ENCODE measurements at places on chromosomes 16 and 17.

GRCh38 chr16:14502932-14503741 is 126.9 kb downstream of the PARN start:
- no peak for DNase-seq

GRCh38 chr17:35345445-35345925 is 27.9 kb downstream of the SLFN11 start:
- no peak for DNase-seq

DNA sequence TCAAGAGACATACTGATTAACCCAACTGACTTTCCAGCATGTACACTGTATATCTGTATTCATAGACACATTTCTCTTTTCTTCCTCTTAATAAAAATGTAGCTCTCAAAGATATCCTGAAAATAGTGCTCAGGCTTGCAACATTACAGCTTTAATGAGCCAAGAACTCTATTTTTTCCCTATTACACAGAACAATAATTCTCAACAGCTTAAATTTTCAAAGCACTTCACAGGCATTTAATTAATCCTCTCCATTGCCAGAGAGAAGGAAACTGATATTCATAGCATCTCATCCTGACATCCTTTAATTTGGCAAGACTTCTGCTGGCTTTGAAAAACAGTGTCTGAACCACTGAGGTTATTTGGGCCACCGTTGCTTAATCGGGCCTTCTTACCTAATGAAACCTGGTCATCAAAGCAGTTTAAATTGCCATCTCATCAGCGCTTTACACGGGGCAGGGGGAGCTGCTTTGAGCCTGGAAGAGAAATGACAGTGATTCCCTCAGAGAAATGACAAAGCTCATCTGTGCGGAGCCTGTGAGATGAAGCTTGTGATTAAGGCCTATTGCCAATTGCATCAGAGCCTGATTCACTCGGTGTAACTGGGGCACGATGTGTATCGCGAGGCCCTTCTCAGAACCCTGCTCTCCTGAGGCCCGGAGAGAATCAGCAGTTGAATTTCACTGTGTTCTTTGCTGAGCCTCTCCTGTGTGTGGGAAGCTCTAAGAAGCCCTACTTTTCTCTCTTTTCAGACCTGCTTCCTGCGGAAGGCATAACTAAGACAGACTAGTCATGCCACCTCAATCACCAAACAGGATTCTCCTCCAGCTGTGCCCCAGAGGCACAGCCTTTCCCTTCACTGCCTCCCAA is 8.5 kb upstream of the SIAH1 start:
- DNase-seq = no peak

- DNase-seq = no peak
These were observed 41.9 kb upstream of the KCNJ16 start for GRCh38 chr17:70033165-70033564.

- DNase-seq = no peak
These were observed 2.3 kb downstream of the CCL4 start for GRCh38 chr17:36105781-36106492.

Data from NCI-H2171 treated with DMSO at 0.1 percent for 48 hours (cell line).